T-helper 17 cell (primary cell): ENCODE measurements at places on chromosomes 16 and 17.

- no peak for DNase-seq
These were observed 9.9 kb downstream of the ZFP90 start for GRCh38 chr16:68548947-68549346.

GRCh38 chr16:3266873-3267537 is 10.6 kb upstream of the MEFV start:
- DNase-seq, result no peak

DNA sequence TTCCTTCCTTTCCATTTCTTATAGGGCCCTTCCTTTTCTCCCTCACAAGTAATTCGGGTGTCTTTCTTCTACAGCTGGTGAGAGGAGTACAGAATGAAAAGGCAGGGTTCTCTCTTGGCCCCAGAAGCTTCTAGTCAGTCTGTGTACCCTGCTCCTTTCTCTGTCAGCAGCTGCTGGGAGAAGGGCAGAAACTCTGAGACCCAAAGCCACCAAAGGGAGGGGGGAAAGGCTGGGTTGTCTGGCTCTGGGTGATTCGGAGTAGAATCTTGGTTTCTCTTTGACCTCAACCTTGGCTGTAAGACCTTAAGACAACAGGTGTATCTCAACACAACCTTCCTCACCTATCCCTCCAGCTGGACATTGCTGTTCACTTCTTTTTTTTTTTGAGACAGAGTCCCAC is 3.3 kb upstream of the NR1D1 start:
- DNase-seq, result no peak

- no peak for DNase-seq
These were observed 11.9 kb downstream of the PIEZO1 start for GRCh38 chr16:88772871-88773811.

- no peak for DNase-seq
These were observed 44.1 kb upstream of the SEC14L1 start for GRCh38 chr17:77096570-77097214.
